Substantia nigra (tissue), 51 donors: ENCODE measurements at places on chromosomes 5 and 9.

DNA sequence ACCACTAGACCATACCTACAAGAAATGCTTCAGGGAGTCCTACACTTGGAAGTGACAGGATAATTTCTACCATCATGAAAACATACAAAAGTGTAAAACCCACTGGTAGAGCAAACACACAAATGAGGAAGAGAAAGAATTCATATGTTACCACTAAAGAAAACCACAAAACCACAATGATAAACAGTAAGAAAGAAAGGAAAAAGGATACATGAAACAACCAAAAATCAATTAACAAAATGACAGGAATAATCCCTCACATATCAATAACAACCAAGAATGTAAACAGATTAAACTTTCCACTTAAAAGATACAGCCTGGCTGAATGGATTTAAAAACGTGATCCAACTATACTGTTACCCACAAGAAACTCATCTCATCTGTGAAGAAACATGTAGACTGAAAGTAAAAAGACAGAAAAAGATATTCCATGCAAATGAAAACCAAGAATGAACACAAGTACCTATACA, 83.4 kb downstream of the LPAR1 start:
- no peak for DNase-seq

DNA sequence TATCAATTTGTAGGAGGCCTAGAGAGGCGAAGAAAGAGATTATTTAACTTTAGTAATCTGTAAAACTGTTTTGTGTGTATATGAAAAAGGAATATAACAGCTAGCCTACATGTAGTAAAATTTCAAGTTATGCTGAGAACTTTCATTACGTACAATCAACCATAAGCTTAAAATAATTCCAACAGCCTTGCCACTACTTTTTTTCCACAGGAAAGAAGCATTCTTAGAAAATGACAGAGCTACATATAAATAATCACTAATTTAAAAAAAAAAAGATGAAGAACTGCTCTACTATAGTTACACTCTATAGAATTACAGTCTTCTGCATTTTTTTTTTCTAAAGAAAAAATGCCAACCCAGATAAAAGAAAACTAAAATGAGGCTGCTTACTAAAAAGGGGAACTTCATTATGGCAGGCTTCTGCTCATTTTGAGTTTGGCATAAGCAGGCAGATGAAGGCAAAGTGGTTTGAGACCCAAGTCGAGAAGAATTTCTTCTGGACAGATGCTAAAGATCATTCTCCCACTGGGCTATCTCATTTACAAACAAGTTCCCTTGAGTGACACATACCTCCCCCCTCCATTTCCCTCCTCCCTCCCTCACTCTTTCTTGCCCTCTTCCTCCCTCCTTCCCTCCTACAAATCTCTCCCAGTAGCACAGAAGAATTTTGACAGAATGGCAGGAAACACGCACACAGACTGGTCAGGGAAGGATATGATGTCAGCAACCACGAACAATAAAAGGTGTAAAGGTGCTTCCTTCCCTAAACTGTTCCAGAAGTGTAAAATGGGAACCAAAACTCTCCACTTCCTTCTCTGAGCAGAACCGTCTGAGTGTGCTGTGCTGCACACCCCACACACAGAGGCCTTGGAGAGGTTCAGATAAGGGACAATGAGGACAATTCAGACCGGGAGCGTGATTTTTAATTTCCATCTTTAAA, 56.1 kb downstream of the MEF2C start:
- no peak for DNase-seq

- DNase-seq = no peak
These were observed 726 bp upstream of the PSMB7 start for GRCh38 chr9:124415852-124416484.

GRCh38 chr5:133680830-133681565, 68.7 kb upstream of the FSTL4 start:
- no peak for DNase-seq

DNA sequence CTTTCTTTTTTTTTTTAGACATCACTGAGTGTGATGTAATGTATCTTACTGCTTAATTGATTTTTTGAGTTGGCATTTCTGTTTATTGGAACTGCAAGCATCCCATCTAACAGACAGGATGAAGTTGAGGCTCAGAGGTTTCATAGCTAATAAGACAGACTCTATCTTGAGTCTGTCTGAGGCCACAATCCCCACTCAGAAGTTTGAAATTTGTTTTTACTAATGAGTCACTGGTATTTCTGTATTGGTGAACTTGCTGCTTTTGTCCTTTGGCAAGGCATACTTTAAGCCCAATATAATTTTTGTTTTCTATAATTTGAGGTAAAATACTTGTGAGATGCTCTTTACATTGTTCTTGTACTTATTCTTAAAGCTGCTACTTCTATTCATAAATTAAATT, 491.2 kb downstream of the PSAT1 start:
- no peak for DNase-seq

GRCh38 chr9:123567013-123567412, 211.0 kb downstream of the CRB2 start:
- DNase-seq = no peak

DNA sequence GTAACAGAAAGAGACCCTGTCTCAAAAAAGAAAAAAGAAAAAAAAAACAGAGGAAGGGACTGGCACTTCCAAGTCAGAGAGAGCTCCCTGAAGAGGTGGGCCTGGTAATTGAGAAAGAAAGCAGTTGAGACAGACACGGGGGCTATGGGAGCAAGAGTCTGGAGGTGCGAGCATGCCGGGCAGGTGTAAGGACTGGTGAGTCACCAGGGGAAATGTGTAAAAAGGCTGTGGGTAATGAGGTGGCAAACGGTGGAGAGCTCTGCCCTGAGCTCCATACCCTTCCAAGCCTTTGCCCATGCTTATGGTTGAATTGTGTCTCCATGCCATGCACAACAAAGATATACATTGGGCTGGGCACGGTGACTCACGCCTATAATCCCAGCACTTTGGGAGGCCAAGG, 18.0 kb upstream of the JADE2 start:
- no peak for DNase-seq

DNA sequence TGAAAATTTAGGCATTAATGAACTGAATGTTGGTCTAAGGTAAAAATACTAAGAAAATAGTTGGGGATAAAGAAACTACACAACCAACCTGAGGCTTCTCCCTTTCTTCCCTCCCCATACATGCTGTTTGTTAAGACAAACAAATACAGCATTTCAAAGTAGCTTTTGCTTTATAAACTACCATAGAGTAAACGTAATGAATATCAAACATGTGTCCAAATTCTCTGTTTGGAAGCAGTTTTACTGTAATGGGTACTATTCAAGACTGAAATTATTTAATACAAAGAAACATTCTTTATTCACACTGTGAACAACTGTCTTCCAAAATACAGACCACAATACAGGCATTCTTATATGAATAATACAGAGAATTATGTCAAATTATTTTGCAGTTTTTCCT, 52.0 kb downstream of the SLC44A1 start:
- no peak for DNase-seq

DNA sequence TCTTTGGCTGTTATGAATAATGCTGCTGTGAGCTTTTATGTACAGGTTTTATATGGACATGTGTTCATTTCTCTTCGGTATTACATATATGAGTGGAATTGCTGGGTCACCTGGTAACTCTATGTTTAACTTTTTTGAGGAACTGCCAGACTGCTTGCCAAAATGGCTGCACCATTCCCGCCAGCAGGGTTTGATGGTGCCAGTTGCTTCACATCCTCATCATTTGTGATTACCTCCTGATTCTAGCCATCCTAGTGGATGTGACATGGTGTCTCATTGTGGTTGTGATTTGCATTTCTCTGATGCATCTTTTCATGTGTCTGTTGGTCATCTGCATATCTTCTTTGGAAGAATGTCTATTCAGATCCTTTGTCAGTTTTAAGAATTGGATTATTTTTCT, 10.7 kb downstream of the NANS start:
- DNase-seq = no peak

GRCh38 chr5:84790406-84790805, 405.7 kb upstream of the EDIL3 start:
- no peak for DNase-seq

- DNase-seq = peak; percentile 43
These were observed 40.6 kb upstream of the ITGA2 start for GRCh38 chr5:52948418-52949076.

DNA sequence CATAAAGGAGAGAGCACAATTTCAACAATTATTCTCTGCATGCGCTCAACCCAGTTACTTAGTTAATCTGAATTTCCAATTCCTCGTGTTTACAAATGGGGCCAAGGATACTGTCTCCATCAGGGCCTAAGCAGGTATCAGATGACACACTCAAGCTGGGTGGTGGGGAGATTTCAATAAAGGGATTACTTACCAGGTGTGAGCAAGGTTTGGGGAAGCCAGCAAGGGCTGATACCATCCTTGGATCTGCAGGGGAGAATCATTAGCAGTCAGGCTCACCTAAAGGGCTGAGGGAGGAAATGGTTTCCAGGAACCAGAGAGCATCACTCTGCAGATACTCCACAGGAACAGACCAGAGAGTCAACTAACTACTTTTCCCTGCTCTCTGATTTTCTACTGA, 487.1 kb downstream of the NTRK2 start:
- no peak for DNase-seq

- no peak for DNase-seq
These were observed 31.1 kb downstream of the UHRF2 start for GRCh38 chr9:6444128-6444527.

GRCh38 chr5:100303216-100303615, 232.0 kb upstream of the FAM174A start:
- DNase-seq = no peak
